ENCODE measurements at places on chromosomes 16 and 17. TPM values are rescaled to one million over a fixed set of nuclear protein-coding genes. Genes with fewer than 3 reads are reported as not detected.

GRCh38 chr16:4536391-4537106, 2.0 kb downstream of the CDIP1 start:
- no peak for DNase-seq

- no peak for DNase-seq
Observed at GRCh38 chr17:13544292-13544691, 57.4 kb downstream of the HS3ST3A1 start.

DNA sequence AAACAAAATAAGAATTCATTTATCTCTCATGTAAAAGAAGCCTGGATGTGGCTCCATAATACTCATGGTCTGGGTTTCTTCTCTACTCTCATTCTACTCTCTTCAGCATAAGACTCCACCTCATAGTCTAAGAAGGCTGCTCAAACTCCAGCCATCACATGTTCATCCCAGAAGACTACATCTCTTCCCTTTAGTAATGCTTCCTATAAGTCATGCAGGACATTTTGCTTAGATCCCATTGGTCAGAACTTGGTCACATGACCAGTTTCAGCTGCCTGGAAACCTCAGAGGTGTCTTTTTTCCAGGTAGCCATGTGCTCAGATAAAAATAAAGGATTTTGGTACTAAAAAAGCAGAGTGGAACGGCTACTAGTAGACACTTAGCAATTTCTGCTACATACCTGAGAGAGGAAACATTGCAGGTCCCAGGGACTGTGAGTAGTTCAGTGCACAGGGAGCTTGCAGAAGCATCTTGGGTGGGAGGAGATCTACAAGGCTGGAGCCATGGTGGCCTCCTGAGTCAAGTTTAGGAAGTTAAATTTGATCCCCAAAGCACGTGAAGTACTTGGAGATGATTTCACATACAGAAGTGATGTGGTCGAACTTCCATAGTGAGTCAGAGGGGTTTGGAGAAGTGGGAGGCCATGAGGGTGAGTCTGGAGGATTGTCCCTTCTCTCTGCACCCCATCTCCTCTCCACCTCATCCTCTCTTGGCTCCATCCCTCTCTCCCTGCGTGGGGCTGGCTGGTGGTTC, 110.2 kb downstream of the CCDC182 start:
- DNase-seq = no peak

- no peak for DNase-seq
Observed at GRCh38 chr17:82985973-82986372, 93.4 kb upstream of the METRNL start.

DNA sequence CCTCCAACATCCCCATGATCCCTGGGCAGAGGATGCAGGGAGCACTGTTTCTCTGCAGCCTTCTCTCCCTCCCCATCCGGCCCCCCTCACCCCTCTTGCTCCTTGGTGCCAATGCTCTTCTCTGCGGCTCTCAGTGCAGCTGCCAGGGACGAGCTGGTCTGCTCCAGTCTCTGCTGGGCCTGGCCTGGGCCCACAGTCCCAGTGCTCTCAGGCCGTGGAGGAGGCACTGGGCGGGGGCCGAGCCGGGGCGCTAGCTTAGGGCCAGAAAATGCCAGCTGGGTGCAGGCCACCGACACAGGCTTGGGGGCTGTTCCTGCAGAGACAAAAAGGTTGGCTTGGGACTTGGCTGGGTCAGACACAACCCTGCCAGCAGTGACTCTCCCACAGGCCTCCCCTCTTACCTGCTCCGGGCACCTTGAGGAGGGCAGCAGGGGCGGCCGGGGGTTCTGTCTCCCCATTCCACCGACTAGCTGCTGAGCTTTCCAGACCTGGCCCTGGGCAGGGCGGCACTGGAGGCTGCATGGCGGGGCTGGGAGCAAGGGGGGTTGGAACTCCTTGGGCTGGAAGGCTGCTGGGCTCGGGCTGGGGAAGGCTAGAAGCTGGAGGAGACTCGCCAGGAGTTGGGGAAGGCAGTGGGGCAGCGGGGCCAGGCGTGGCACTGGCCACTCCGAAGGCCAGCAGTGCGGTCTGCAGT, 13.8 kb downstream of the CASKIN2 start:
- peak; percentile 42 for DNase-seq

DNA sequence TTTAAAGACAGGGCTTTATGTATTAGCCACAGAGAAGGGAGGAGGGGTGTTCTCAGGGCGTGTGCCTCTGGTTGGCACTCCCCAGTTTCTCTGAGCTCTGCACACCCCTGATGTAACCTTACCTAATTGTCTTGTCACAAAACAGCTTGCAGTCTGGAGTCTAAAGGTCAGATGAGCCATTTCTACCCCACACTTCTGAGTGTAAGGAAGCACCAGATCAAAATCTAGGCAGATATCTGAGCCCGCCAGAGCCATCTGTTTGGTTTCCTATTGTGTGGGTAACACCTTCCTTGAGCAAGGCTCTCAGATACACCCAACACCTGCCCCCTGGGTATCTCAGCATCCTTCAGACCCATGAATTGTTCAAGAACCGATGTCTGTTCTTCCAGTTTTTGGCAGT, 15.5 kb downstream of the CDH1 start:
- no peak for DNase-seq

DNA sequence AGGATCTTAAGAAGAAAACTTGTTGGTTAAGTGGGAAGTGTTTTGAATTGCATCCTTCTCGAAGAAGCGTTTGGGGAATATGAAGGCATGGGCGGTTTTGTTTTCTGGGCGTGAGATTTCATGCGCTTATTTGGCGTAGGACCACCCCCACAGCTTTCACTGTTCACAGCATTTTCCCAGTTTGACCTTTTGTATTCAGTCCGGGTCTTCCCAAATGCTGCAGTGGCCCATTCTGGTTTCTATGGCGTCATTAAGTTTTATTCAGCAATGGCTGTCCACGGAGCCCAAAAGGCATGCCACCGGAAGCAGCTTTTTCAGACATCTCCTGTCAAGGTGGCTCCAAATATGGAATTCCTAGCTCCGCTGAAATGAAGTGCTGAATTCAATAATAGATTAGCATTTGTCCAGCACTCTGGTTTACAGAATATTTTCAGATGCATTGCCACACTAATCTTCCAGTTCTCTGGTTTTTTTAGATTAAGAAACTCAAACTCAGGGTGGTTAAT, 90.6 kb upstream of the FBXO47 start:
- no peak for DNase-seq

- no peak for DNase-seq
Observed at GRCh38 chr16:79171504-79171903, 429.0 kb downstream of the MAF start.

- no peak for DNase-seq
Observed at GRCh38 chr17:31803494-31804213, 55.4 kb downstream of the COPRS start.

CBLN1 gene
- total RNA-seq = 2.3 TPM

SLFN14 gene
- not detected for total RNA-seq

TNFRSF12A gene
- total RNA-seq = 150 TPM

HSD11B2 gene
- total RNA-seq = 0.34 TPM

FNDC8 gene
- total RNA-seq = not detected

All from heart left ventricle (tissue), 16 donors.